ENCODE measurements at places on chromosomes 2 and 18. TPM values are rescaled to one million over a fixed set of nuclear protein-coding genes. Genes with fewer than 3 reads are reported as not detected.

NEURL3 gene
- not detected for polyA plus RNA-seq

SMYD1 gene
- 0.19 TPM for polyA plus RNA-seq

INHA gene
- polyA plus RNA-seq, result 0.37 TPM

CHST10 gene
- 15.6 TPM for polyA plus RNA-seq

MAP3K19 gene
- polyA plus RNA-seq, result not detected

MTA3 gene
- 26.9 TPM for polyA plus RNA-seq

CEBPZOS gene
- polyA plus RNA-seq, result 20.4 TPM

TNFAIP6 gene
- 0.85 TPM for polyA plus RNA-seq

MSH2 gene
- 28.2 TPM for polyA plus RNA-seq

KLHL29 gene
- 10.8 TPM for polyA plus RNA-seq

VWA3B gene
- 1.1 TPM for polyA plus RNA-seq

C2orf92 gene
- polyA plus RNA-seq, result 2.0 TPM

ATOH8 gene
- 15.8 TPM for polyA plus RNA-seq

TLX2 gene
- polyA plus RNA-seq, result 0.20 TPM

BIN1 gene
- polyA plus RNA-seq, result 145 TPM

MEP1B gene
- polyA plus RNA-seq, result not detected

FTCDNL1 gene
- polyA plus RNA-seq, result 0.58 TPM

DPP4 gene
- polyA plus RNA-seq, result 0.20 TPM

All from brain (organoid and tissue), 16 donors.